Dermis blood vessel endothelial cell (primary cell): ENCODE measurements at places on chromosomes 7 and 10. TPM values are rescaled to one million over a fixed set of nuclear protein-coding genes. Genes with fewer than 3 reads are reported as not detected.
A peak's percentile ranks its signal among the peaks of the same experiment; 100 is the strongest.

CALY gene
- not detected in 2 replicates for total RNA-seq

UPF2 gene
- 21.8 and 31.6 TPM in 2 replicates for total RNA-seq

LBX1 gene
- total RNA-seq = not detected in 2 replicates

PSD gene
- 0.23 and 0.34 TPM in 2 replicates for total RNA-seq

ERV3-1 gene
- 4.5 and 7.7 TPM in 2 replicates for total RNA-seq

HEPACAM2 gene
- not detected in 2 replicates for total RNA-seq

SPACDR gene
- total RNA-seq = 0.34 and 0.93 TPM in 2 replicates

POU6F2 gene
- not detected in 2 replicates for total RNA-seq

GRCh38 chr10:78524941-78525340 lies 491.3 kb downstream of the RPS24 start:
- no peak for DNase-seq

GRCh38 chr10:132711613-132712121 lies 74.3 kb downstream of the NKX6-2 start:
- no peak for DNase-seq

- no peak for DNase-seq
Measured at GRCh38 chr7:101218236-101219125, 516 bp downstream of the ZNHIT1 start.

GRCh38 chr7:26042237-26042636 lies 109.8 kb upstream of the NFE2L3 start:
- no peak for DNase-seq

- peak; percentile 54 for DNase-seq
Measured at GRCh38 chr10:96345222-96345621, 13.6 kb downstream of the OPALIN start.

DNA sequence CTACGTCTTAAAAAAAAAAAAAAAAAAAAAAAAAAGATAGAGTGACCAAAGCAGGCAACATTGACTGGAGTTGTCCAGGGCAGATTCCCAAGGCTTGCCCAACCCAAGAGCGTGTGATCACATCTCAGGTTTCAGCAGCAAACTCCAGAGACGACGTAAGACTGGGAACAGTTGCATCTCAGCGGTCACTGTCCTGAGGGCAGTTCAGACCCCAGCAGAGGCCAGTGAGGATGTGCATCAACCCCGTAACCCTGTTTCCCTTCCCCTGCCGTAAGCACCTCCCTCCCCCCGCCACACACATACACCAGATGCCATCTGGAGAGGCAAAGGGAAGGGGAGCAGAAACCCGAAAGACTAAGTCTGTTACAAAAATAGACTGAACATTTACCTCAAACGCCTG lies 19.3 kb upstream of the TOMM7 start:
- DNase-seq = no peak

GRCh38 chr10:48872234-48872633 lies 67.4 kb downstream of the LRRC18 start:
- no peak for DNase-seq

GRCh38 chr10:48725708-48726107 lies 41.0 kb downstream of the WDFY4 start:
- DNase-seq = no peak
